ENCODE measurements at places on chromosomes 3 and 15.
A peak's percentile ranks its signal among the peaks of the same experiment; 100 is the strongest.

- no peak for DNase-seq
These were observed 66.6 kb downstream of the SYNPR start for GRCh38 chr3:63344661-63345060.

DNA sequence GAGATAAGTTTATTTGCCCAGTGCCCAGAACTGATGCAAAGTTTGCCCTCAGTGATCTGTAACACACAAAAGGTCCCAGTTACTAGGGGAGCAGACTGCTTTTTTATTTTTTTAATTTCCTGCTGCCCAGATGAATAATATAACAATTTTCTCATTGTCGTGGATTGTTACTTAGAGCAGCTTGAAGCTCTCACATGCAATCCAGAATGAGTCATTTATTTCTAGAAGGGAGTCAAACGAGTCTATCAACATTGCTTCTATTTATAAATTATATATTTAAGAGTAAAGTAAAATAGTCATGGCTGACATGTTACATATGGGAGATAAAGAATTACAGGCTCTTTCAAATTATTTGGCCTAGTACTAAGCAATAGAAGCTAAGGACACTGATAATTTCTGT lies 41.3 kb downstream of the MEIS2 start:
- DNase-seq, result no peak

- DNase-seq, result no peak
These were observed 162.9 kb downstream of the VGLL4 start for GRCh38 chr3:11480663-11481298.

DNA sequence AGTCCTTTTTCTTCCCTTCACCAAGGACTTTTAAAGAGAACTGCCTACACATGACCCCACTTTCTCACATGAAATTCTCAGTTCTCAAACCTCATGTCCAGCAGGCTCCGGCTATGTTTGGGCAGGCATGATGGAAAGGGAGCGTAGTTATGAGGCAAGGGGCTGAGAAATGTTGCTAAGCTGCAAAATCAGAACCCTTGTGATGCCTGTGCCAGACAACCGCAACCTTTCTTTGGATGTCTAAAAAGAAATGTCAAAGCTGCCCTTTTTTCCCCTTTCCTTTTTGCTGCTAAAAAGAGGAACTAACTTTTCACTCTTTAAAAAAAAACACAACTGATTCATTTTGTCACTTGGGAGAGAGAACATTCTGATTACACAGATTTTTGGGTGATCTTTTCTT lies 19.2 kb downstream of the GNB4 start:
- no peak for DNase-seq

DNA sequence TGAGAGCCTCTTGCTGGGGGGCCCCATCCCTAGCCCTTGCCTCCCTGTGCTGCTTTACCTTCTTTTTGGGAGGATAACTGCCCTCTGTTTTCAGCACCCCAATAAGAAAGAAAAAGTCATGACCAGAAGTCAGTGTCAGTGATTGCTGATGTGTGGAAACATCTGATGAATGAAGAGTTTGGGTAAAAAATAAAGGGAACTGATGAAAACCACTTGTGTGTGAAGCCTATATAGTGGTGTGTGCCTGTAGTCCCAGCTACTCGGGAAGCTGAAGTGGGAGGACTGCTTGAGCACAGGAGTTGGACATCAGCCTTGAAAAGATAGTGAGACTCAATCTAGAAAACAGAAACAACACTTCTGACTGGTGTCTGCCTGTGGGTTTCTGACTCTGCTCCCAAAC lies 9.8 kb upstream of the CELSR3 start:
- DNase-seq, result no peak

- DNase-seq, result no peak
These were observed 26.2 kb downstream of the ZBED2 start for GRCh38 chr3:111568911-111569310.

GRCh38 chr3:31671976-31672375 lies 139.3 kb downstream of the STT3B start:
- no peak for DNase-seq

DNA sequence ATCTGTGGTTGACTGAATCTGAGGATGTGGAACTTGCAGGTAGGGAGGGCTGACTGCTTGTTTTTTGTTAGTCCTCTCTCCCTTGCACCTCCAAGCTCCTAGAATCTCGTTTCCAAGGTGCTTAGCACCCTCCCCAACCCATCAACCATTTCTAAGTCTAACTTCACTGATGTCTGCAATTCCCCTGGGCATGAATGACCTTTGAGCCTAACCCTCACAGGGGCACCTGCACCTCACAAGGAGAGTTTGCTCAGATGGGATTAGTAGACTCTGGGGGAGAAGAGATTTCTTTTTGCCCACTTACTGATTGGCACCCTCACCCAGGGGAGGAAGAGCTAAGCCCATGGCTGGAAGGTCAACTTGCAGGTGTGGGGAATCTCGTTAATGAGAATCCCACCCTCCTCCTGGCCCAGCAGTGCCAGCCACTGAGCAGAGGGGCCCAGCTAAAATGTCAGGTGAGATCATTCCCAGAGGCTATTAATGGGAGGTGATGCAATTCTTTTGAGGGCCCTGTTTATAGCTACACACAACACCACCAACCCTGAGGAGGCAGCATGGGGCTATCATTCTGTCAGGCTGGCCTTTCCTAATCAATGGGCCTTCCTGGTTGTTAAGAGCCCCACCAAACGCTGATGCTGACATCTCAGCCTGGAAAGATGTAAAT lies 81.6 kb upstream of the HERC1 start:
- DNase-seq, result no peak

- no peak for DNase-seq
These were observed 102.5 kb upstream of the TJP1 start for GRCh38 chr15:29924750-29925149.

- peak; percentile 4 for DNase-seq
These were observed 52.7 kb upstream of the SPATA12 start for GRCh38 chr3:57007521-57008460.

DNA sequence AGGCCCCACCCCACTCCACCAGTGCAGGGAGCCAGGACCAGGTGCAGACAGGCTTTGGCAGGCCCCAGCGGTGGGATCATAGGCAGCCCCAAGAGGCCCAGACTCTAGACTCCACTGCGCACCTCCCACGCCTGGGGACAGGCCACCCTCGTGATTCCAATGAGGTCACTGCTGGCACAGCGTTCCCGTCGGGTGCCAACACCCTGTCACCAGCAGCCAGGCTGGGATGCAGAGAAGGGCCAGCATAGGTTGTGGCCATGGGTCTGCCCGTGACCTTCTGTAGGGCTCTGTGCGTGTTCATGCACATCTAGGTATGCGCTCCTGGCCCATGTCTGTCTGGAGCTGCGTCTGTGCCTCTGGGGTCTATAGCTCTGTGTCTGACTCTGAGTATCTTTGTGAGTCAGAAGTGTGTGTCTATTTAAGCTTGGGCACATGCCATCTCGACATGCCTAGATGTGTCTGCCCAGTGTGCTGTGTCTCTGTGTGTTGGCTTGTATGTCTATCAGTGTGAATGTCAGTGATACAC lies 13.0 kb downstream of the VIPR1 start:
- DNase-seq, result no peak

DNA sequence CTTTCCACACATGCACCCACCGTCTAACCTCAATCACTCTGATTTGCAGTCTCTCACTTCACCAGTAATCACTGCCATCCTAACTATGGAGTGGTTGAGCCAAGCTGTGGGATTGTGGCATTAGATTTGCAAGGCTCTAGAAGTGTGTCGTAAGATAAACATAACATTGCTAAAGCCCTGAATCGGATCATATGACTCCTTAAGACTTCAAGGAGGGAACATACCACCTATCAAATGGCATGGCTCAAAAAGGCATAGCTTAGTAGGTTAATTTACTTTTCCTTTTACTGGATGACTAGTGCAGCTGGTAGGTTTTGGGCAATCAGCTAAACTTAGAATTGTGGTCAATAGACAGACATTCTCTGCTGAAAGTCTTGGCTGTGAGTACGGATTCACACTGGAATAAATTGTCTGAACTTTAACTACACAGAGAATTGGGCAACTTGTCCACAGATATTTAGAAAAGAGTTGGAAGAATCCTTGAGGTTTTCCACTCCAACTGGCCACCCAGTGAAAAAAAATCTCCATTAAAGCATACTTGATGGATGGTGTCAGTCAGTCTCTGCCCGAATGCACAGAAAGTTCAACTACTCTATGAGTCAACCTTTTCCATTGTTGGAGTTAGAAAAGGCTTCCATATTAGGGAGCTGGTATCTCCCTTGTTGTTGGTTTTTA lies 476.7 kb upstream of the CBLB start:
- no peak for DNase-seq

GRCh38 chr3:196726788-196727675 lies 12.6 kb upstream of the PAK2 start:
- no peak for DNase-seq

- DNase-seq, result no peak
These were observed 854 bp downstream of the CLEC3B start for GRCh38 chr3:45026957-45027356.

- DNase-seq, result no peak
These were observed 521.0 kb upstream of the MDFIC2 start for GRCh38 chr3:70833239-70833960.

DNA sequence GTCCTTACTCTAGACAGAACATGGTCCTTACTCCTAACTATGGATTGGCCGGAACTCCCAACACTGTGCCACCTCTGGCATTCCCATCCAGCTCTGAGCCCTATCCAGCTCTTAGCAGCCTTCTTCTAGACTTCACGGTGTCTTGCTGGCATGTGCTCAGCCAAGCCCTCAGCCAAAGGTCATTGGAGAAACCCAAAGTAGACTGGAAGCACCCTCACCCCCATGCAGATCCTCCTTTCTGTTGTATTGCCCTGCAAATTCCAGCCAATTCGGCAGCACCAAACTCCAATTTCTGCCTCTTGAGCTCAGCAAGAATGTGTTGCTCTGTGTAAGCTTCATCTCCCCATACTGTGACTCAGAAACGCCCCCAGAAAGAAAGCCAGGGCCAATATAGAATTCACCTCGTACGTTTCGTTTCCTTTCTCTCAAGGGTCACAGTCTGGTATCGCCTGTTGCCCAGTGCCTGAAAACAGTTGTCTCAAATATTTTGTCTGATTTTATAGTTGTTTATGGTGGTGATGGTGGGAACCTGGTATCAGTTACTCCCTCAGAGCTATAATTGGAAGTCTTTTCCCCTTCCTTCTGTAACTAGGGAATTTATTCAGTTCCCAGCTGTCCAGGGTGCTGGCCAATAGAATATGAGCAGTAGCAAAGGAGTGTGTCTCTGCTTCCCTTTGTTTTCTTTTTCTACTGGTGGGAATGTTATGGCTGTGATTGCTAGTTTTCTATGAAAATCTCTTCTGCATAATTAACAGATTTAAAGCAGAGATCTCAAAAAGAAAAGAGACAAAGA lies 28.4 kb upstream of the EPHB3 start:
- no peak for DNase-seq

DNA sequence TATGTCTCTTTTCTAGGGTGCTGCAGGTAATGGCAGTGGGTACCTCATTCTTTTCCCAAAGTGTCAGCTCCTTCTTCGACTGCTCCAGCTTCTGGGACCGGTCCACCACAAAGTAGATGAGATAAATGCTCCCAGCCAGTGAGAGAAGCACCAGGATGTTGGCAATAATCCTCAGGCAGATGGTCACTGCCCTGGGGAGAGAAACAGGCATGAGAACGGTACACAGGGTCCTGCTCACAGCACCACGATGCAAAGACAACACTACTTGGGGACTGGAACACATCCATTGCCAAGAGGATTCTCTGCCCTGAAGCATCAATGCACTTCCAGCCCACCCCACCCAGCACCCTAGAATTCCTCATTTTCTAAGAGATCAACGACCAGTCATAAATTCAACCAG lies 22.4 kb downstream of the TMC3 start:
- no peak for DNase-seq

GRCh38 chr3:124768812-124769211 lies 38.6 kb downstream of the UMPS start:
- no peak for DNase-seq

- no peak for DNase-seq
These were observed 56.6 kb upstream of the PLXND1 start for GRCh38 chr3:129663045-129663446.

GRCh38 chr3:185409957-185410356 lies 47.0 kb downstream of the MAP3K13 start:
- DNase-seq, result no peak

GRCh38 chr3:173255555-173255954 lies 114.5 kb upstream of the SPATA16 start:
- DNase-seq, result no peak

DNA sequence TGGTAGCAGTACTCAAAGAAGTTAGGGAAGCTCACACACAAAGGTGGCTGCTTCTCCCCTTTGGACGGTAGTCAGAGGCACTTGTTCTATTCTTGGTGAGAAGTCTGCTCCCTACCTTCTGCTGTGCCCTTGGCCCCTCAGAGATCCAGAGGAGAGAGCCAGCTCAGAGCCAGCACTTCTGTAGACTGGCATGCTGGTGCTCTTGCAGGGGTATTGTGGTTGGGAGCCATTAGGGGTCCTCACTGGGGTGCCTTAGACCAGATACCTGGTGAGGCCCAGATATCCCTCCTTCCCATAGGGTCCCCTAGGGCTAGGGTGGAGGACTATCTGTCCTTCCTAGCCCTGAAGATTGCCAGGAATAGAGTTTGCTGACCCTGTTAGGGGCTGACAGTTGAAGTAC lies 140.6 kb downstream of the EEFSEC start:
- DNase-seq, result no peak

DNA sequence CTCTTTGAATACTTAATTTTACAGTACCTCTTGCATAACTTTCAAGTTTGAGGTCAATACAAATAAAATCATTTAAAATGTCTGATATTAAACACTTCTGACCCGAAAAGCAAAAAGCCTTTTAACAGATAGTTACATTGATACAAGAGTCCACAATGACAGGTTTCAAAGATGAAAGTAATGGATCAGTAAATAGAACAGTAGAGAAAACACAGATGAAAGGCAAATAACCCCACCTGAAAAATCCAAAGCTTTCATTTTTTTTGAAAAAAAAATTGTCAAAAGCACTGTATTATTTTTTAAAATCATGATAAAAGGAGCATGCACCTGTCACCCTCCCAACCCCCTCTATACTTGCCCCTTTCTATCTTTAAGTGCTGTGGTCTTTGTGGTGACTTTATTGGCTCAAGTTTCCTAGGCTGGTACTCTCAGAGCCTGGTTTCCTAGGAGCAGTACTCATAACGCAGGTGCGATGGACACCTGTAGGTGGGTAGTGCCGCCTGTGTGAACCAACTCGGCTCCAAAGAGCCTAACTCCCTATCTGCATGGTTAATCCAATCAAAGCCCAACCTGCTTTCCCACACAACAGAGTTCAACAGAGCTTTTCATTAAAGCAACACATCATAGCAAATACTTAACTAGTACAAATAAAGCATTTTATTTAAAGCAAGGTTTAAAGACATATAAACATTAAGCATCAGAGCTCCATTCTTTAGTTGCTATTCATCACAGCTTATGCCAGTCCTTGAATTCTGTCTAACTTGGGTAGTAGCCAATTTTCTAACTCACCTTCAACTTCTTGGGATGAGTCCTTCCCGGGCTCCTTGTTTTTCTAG lies 32.2 kb downstream of the LIPC start:
- DNase-seq, result no peak

- no peak for DNase-seq
These were observed 44.0 kb upstream of the SMAD6 start for GRCh38 chr15:66658044-66658443.

GRCh38 chr3:51500632-51501131 lies 867 bp upstream of the DCAF1 start:
- no peak for DNase-seq
